Cerebellum (tissue), 4 donors: ENCODE measurements at places on chromosomes 2 and 18. TPM values are rescaled to one million over a fixed set of nuclear protein-coding genes. Genes with fewer than 3 reads are reported as not detected.

GRCh38 chr2:75173740-75174139 is 25.6 kb downstream of the TACR1 start:
- DNase-seq = no peak

GRCh38 chr2:232937278-232937906 is 67.3 kb downstream of the SNORC start:
- DNase-seq = no peak

Gene TRPM8
- total RNA-seq = 0.54 TPM

Gene KIF5C
- total RNA-seq = 340 TPM

Gene NMUR1
- total RNA-seq = 0.73 TPM
